Thymus (tissue), 14 donors: ENCODE measurements at places on chromosomes 5 and 9. TPM values are rescaled to one million over a fixed set of nuclear protein-coding genes. Genes with fewer than 3 reads are reported as not detected.

- H3K4me3 ChIP-seq, result no peak overlapping the region
- DNase-seq, result peak; percentile 41
- no peaks in the 10 kb centered on the region for H3K27me3 ChIP-seq
- H3K4me1 ChIP-seq, result no peaks in the 10 kb centered on the region
- no peaks in the 10 kb centered on the region for H3K36me3 ChIP-seq
These were observed 30.9 kb upstream of the SLC46A2 start for GRCh38 chr9:112921549-112921948.

DNA sequence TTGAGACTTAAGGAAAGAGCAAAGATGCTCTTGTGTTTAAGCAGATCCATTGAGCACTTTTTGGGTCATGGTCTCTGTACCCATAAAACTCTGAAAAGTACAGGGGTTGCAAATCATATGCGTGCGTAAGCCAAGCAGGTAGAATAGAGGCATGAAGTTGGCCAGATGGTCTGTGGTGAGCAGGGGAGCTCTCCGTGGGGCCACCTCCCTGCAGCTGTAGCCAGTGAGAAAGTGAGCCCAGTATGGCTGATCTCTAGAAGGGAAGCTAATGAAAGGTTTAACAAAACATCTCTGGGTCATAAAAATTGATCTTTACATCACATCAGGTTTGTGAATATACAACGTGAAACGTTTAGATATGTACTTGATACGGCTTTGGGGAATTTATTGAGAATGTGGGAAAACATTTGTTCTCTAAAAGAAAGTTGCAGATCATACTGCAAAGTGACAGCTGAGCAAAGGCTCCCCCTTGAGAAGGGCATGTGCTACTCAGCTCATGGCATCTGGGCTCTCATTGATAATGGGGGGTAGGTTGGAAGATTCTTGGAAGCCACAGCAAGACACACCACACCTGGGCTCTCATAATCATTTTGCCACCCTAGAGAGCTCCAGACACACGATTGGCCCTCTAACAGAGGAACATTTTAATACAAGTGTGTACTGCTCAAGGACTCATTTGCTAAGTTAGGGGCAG is 30.6 kb downstream of the SH3GL2 start:
- no peak for DNase-seq
- H3K4me3 ChIP-seq, result no peak overlapping the region
- H3K36me3 ChIP-seq, result no peaks in the 10 kb centered on the region
- no peak overlapping the region for H3K27ac ChIP-seq
- H3K4me1 ChIP-seq, result no peaks in the 10 kb centered on the region

DNA sequence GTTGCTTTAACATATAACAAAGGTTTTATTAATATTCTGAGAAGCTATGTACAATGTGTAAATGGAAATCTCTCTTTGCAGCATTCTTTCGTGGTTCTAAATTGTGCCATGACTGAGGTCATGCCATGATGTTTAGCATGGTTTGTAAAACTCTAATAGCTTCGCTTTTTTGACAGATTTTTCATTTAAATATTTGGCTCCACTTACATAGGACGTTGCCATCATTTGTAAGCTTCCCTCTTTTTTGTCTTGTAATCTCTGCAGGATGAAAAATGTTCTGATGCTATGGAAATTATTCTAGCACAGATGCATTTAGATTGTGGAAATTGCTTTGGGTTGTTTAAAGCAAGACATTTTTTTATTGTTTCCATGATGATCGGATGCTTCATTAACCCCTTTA is 1054.8 kb downstream of the MAT2B start:
- no peak for DNase-seq
- H3K4me1 ChIP-seq, result no peaks in the 10 kb centered on the region
- H3K36me3 ChIP-seq, result no peaks in the 10 kb centered on the region
- H3K27me3 ChIP-seq, result no peaks in the 10 kb centered on the region
- no peak overlapping the region for H3K4me3 ChIP-seq

Gene IFNA16
- total RNA-seq, result not detected

Gene AHRR
- total RNA-seq, result 0.52 TPM

DNA sequence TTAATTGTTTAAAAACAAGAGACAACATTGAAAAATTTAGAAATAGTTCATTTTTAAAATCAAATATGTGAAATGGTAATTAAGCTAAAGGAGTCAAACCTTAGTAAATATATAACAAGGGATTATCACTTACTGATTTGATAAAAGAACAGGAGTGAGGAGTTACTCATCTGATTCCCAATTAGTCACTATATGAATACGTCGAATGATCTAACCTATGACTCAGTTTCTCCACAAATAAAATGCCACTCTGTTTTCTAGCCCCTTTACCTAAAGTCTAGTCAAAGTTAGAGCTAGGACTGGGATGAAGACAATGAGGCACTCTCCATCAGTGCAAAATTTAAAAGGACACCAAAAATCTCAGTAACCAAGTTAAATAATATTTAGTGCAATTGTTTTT is 70.4 kb upstream of the RASEF start:
- H3K4me1 ChIP-seq, result no peaks in the 10 kb centered on the region
- H3K4me3 ChIP-seq, result no peak overlapping the region
- H3K36me3 ChIP-seq, result no peaks in the 10 kb centered on the region

Gene PCDHB12
- 0.19 TPM for total RNA-seq

DNA sequence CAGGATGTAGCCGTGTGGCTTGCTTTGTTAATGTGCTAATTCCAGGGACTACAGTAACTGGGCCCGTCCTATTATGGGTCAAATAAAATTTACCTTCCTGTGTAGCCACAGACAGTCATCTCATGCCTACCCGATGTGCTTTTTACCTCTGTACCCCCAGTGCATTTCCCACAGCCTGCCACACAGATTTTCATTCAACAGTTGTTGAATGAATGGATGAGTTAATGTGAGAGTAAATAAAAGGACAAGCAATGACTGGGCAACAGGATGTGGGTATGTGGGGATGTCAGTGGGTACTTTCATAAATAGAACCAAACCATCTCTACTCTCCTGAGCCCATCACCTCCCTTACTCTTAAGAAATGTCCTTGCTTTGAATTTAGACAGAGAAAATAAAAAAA is 441.2 kb upstream of the ZNF462 start:
- H3K27me3 ChIP-seq, result no peaks in the 10 kb centered on the region
- no peak overlapping the region for H3K4me3 ChIP-seq
- no peak for DNase-seq
- no peak overlapping the region for H3K27ac ChIP-seq
- H3K36me3 ChIP-seq, result no peaks in the 10 kb centered on the region

- H3K4me3 ChIP-seq, result no peak overlapping the region
- DNase-seq, result no peak
- H3K27me3 ChIP-seq, result no peaks in the 10 kb centered on the region
- H3K36me3 ChIP-seq, result no peaks in the 10 kb centered on the region
- no peaks in the 10 kb centered on the region for H3K4me1 ChIP-seq
- no peak overlapping the region for H3K27ac ChIP-seq
These were observed 199.0 kb downstream of the DTWD2 start for GRCh38 chr5:118789366-118789765.

Gene PCAT7
- under 0.01 TPM for total RNA-seq

DNA sequence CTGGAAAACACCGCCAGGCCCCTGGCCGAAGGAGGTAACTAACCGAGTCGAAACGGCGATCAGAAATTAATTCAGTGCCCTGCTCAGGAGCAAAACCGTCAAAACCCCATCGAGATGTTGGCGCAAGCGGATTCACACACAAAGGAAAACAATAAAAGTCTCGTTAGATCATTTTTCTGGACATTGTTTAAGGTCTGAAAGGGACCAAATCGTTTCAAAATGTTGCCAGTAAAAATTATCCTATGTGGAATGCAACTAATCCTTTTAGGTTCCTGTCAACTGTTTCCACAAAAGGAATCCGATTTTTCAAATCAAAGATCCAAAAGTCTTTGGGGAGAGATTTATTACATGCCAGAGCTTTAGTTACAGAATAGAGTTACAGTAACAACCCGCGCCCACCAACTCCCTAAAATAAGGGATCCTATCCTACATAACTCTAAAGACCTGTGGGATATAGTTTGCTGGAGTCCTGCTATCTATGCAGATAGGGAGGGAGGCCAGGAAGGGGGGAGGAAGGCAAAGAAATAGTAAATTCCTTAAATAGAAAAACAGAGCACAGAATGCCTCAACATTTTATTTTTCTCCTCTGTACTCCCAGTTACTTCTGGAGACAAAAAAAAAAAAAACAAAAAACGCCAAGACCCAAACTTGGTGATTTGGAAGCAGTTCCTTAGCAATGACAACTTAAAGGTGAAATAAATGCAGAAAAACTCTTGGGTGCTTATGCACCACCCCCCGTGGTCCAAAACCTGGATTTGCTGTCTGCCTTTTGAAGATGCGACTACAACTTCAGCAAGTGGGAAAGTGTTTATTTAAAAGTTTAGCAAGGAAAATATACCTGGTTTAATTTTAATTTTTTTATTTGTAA is 10.6 kb downstream of the FOXD1 start:
- H3K4me3 ChIP-seq, result no peak overlapping the region
- H3K36me3 ChIP-seq, result no peaks in the 10 kb centered on the region
- H3K27me3 ChIP-seq, result peaks cover 76% of the 10 kb centered on the region

GRCh38 chr5:126188804-126189203 is 234.4 kb upstream of the GRAMD2B start:
- H3K27ac ChIP-seq, result no peak overlapping the region
- DNase-seq, result no peak
- H3K36me3 ChIP-seq, result no peaks in the 10 kb centered on the region
- no peaks in the 10 kb centered on the region for H3K27me3 ChIP-seq
- no peak overlapping the region for H3K4me3 ChIP-seq

DNA sequence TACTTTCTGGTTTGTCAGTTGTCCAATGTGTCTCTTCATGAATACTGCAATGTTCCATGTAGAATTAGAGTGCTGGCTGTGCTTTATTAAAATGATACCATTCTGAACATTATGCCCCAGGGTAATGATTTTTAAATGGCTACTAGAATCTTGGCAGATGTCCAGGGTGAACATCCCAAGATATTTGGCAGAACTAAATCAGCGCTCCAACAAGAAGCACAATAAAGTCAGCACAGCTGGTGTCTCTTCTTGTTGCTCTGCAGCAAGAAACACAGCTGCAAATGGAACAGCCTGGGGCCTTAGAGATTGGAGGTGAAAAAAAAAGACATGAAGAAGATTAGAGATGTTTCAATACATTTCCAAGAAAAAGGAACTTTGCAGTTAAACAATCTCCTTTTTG is 248.3 kb downstream of the CDH18 start:
- H3K27me3 ChIP-seq, result no peaks in the 10 kb centered on the region
- no peaks in the 10 kb centered on the region for H3K36me3 ChIP-seq
- no peaks in the 10 kb centered on the region for H3K4me1 ChIP-seq
- no peak overlapping the region for H3K4me3 ChIP-seq
- no peak overlapping the region for H3K27ac ChIP-seq

DNA sequence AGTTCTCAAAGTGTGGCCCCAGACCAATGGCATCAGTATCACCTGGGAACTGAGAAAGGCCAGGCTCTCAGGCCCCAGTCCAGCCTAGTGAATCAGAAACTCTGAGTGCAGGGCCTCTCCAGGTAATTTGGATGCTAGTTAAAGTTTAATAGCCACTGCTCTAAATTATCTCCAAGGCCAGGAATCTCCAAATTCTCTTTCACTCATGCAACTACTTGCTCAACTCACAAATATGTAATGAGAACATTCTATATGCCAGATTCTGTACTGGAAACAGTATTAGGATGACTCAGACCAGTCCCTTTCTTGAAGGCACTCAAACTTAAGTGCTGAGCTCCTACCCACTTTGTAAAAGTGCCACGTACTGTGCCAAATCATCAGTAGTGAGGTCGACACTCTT is 84.6 kb downstream of the PAPPA start:
- no peaks in the 10 kb centered on the region for H3K27me3 ChIP-seq
- no peak overlapping the region for H3K27ac ChIP-seq
- no peaks in the 10 kb centered on the region for H3K36me3 ChIP-seq
- no peak for DNase-seq
- H3K4me1 ChIP-seq, result no peaks in the 10 kb centered on the region
- H3K4me3 ChIP-seq, result no peak overlapping the region

Gene SLC1A3
- total RNA-seq, result 2.6 TPM

DNA sequence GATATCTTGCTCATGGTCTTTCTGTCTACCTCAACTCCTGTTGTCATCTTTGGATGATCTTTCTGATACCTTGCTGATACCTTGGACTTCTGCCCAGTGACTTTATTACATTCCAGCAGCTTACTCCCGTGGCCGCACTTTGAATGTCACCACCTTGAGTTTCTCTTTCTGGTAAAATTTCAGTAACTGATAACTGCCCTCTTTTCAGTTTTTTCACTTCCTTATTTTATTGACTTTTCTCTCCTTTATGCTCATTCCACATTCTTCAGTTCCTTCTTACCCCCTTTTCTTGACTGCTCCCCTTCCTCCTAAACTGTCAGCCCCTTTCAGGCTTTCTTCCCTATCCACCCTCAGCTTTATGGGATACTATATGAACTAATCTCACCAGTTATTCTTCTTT is 7.0 kb upstream of the FBXO4 start:
- H3K4me3 ChIP-seq, result no peak overlapping the region
- no peak overlapping the region for H3K27ac ChIP-seq
- no peak for DNase-seq

- no peak overlapping the region for H3K4me3 ChIP-seq
- DNase-seq, result no peak
- no peak overlapping the region for H3K27ac ChIP-seq
- no peaks in the 10 kb centered on the region for H3K27me3 ChIP-seq
- H3K36me3 ChIP-seq, result no peaks in the 10 kb centered on the region
These were observed 114.8 kb upstream of the DAPK1 start for GRCh38 chr9:87382900-87383299.

Gene DBH
- 0.28 TPM for total RNA-seq

- H3K4me3 ChIP-seq, result no peak overlapping the region
- DNase-seq, result no peak
- H3K36me3 ChIP-seq, result no peaks in the 10 kb centered on the region
- H3K4me1 ChIP-seq, result no peaks in the 10 kb centered on the region
- H3K27ac ChIP-seq, result no peak overlapping the region
- H3K27me3 ChIP-seq, result peaks cover 10% of the 10 kb centered on the region
These were observed 38.3 kb upstream of the SMAD5 start for GRCh38 chr5:136094189-136094912.

- no peaks in the 10 kb centered on the region for H3K27me3 ChIP-seq
- DNase-seq, result no peak
- H3K36me3 ChIP-seq, result no peaks in the 10 kb centered on the region
- H3K4me3 ChIP-seq, result no peak overlapping the region
These were observed 212.9 kb downstream of the MARCHF11 start for GRCh38 chr5:15966651-15967050.

GRCh38 chr9:134707731-134708671 is 66.4 kb downstream of the COL5A1 start:
- no peak overlapping the region for H3K4me3 ChIP-seq
- peaks cover 4% of the 10 kb centered on the region for H3K4me1 ChIP-seq
- no peak for DNase-seq
- H3K27ac ChIP-seq, result no peak overlapping the region
- H3K36me3 ChIP-seq, result no peaks in the 10 kb centered on the region
